ENCODE measurements at places on chromosomes 7 and 10.

- peak; percentile 23 for DNase-seq
These were observed 5.8 kb upstream of the KCNH2 start for GRCh38 chr7:150983893-150984368.

DNA sequence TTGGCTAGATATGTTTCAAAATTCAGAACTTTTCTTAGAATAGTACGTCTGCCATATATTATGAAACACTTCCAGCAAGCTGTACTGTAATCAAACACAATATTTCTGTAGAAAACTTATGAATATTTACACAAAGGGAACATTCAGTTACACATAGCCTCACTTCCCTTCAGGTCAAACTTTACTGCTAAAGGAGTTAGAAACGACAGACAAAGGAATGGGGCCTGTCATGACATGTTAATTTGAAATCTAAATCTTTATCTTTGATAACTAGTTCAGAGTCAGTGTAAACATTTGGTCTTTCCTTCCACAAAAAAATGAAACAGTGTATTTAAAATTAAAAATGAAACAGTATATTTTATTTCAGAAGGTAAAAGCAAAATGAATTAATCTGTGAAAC lies 1.0 kb upstream of the CROT start:
- DNase-seq: no peak

- DNase-seq: no peak
These were observed 149.0 kb upstream of the CDCA7L start for GRCh38 chr7:22094413-22095342.

GRCh38 chr10:84587789-84588188 lies 259.4 kb downstream of the CCSER2 start:
- DNase-seq: no peak

DNA sequence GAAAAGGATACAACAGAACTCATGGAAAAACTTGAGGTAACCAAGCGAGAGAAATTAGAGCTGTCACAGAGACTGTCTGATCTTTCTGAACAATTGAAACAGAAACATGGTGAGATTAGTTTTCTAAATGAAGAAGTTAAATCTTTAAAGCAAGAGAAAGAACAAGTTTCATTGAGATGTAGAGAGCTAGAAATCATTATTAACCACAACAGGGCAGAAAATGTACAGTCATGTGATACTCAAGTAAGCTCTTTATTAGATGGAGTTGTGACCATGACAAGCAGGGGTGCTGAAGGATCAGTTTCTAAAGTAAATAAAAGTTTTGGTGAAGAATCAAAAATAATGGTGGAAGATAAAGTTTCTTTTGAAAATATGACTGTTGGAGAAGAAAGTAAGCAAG lies 62.1 kb downstream of the AKAP9 start:
- no peak for DNase-seq

- no peak for DNase-seq
These were observed 138.4 kb upstream of the NFE2L3 start for GRCh38 chr7:26013551-26014083.

- DNase-seq: no peak
These were observed 102.2 kb downstream of the TCF7L2 start for GRCh38 chr10:113052076-113052830.

DNA sequence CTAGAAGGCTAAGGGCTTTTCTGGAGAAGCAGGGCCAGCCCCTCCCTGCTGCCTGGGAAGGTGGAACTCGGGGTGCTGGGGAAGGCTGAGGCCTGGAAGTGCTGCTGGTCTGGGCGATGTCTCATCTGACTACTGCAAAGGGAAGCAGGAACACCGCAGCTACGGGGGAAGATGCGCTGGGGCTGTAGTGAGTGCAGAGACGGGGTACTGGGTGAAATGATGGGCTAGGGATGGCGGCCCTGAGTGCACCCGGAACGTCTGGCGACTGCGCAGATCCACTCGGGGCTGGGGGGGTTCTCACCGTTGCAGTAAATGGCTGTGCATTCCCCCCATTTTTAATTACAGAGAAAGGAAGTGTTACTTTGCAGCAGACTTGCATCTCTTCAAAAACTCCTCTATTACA lies 195.4 kb upstream of the ADARB2 start:
- DNase-seq: no peak

- peak; percentile 72 for DNase-seq
These were observed 32.7 kb upstream of the NPVF start for GRCh38 chr7:25260862-25261494.

DNA sequence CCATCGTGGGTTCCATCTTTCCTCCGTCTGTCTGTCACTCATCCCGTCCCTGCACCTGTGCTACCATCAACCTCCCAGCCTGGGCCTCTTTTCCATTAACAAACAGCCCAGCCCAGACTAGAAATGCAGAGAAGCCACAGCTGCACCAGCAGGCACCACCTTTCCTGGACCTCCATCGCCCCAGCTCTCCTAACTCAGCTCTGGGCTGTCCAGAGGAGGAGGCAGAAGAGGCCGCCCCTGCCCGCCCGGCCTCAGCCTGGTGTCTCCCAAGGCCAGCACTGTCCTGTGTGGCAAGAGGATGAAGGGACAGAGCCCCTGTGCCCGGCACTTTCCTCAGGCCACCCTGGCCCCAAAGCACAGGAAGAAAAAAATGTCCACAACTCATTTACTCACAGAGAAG lies 225.6 kb downstream of the PTPRN2 start:
- DNase-seq: no peak

- DNase-seq: no peak
These were observed 504.4 kb downstream of the LRMDA start for GRCh38 chr10:75935650-75936400.

DNA sequence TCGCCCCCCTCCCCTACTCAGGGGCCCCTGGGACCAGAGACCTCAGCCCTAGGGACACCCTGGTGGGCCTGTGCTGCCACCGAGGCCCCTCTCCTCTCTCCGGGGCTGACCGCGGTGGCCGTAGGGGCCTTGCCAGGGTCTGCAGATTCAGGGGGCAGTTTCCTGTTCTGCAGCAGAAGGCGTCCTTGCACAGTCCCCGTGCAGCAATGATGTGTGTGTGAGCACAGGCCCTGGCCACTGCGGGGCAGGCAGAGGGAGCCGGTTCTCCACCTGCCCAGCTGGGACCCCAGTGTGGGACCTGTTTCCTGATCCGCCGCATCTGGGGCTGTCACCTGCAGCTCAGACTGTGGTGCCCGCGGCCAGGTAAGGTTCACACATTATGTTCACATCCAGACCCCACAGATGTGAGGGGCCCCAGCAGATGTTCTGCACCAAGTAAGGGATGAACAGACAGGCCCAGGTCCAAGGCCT lies 60.7 kb upstream of the DNAJB6 start:
- DNase-seq: no peak

- peak; percentile 37 for DNase-seq
These were observed 246.7 kb upstream of the CTBP2 start for GRCh38 chr10:125407000-125407502.

DNA sequence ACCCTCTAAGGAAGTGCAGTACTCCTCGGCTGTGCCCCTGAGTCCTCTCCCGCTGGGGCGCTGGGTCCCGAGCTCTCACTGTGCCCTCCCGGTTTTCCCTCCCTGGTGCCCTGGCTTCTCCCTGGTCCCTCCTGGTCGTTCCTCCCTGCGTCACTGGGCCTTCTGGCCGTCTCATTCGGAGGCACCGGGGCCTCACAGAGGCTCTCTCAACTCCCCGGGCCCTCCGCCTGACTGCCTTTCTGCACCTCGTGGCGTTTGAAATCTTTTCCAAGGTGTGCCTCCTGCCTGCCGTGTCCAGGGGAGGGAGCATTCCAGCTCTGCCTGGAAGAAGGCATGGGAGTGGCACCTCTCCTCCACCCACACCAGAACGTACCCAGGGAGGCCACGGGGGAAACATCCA lies 174.3 kb downstream of the TCERG1L start:
- DNase-seq: no peak

DNA sequence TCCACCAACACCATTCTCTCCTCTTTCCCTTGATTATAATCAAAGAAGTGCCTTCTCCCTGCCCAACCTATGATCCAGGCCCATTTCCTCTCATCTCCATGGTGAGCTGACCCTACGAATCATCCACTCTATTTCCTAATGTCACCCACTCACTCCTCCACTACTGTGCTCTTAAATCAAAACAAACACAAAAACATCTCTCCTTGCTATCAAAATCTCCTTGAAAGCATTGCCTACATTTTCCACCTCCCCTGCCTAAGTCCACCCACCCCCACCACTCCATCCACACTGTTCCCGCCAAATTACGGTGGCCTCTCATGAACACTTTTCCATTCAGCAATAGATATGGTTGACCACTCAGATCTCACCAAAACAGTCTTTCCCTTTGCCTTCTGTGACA lies 5.3 kb downstream of the DYDC1 start:
- no peak for DNase-seq

GRCh38 chr10:88110355-88110754 lies 246.9 kb downstream of the PTEN start:
- DNase-seq: peak; percentile 70

DNA sequence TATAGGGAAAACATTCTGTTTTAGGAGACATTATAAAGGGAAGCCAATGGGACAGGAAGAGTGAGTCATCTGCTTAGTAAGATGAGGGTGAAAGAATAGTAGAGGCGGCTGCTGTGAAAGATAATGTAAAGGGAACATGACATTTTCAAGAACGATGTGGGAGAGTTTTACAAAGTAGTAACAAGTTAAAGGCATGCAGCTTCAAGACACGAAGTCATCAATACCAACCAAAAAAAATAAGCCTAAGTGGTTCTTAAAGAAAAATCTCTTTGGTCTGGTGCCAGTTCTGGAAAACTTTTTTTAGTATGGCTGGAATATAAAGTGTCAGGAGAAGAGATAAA lies 6.1 kb downstream of the GSTO1 start:
- peak; percentile 61 for DNase-seq

- peak; percentile 88 for DNase-seq
These were observed 187.2 kb upstream of the CELF2 start for GRCh38 chr10:10830293-10830986.

- no peak for DNase-seq
These were observed 11.9 kb upstream of the TSPAN15 start for GRCh38 chr10:69439350-69439739.

GRCh38 chr10:132764108-132764507 lies 21.8 kb downstream of the NKX6-2 start:
- DNase-seq: no peak

GRCh38 chr7:122438006-122438405 lies 133.5 kb upstream of the FEZF1 start:
- DNase-seq: no peak

DNA sequence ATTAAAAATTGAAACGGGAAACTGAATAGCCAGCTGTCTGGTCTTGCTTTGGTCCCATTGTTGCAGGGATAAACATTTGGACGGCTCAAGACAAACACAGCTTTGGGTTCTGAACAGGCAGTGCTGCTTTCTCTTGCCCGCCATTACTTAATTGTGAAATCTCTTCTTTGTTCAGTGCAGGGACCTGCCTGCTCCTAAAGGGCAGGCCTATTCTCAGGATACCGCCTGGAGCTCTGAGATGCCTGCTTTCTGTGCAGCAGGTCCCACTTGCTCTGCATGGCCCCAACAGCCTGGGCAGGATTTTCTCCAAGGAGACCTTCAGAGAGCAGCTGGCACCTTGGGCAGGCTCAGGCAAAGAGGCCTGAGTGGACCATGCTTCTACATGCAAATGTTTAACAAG lies 237.6 kb downstream of the KCNMA1 start:
- DNase-seq: no peak

DNA sequence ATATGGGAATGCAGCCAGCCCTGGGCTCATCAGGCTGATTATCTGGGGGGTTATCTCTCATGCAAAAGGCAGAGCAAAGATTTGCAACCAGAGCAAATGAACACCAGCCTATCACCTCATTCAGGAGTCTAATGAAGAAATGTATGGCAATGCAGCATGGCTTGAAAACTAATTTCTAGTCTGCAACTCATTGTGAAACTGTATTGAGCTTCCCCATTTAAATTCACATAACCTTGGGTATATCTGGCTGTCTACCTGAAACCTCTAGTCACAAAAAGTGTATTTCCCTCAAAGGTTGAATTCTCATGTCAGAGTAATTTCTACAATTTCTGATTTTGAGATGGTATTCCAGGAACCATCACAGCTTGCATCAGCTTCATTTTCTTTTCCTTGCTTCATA lies 240.0 kb downstream of the SDHAF3 start:
- DNase-seq: no peak

- peak; percentile 58 for DNase-seq
These were observed 44.8 kb downstream of the ZNF800 start for GRCh38 chr7:127347567-127348246.

DNA sequence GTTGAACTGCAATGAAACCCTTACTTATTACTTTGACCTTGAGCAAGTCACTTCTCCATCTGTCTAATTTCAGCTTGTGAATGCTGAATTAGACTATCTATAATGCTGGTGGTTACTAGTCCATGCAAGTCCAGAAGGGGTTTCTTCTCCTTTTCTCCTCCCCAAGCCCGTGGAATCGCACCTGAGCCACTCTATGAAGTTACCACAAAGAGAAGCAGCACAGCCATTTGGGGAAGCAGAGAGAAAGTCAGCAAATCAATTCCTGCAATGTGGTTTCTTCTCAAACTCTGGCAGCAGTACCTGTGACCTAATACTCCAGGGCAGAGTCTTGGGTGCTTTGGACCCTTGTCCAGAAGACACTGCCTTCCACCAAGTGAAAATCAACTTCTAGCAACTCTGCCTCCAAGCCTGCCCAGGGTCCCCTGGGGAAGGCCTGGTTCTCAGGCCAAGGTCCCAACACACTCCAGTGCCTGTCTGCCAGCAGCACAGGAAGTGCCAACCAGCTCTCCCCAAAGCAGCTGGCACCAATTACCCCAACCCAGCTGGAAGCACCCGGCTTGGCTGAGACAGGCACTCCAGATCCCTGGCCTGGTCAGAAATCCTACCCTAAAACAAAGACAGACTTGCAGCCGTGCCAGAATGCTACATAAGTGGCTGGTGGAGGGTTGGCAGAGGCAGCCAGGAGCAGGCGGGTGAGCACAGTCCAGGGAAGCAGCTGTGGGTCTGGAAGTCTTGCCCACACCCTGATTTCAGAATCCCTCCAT lies 200.3 kb downstream of the LSM5 start:
- no peak for DNase-seq

DNA sequence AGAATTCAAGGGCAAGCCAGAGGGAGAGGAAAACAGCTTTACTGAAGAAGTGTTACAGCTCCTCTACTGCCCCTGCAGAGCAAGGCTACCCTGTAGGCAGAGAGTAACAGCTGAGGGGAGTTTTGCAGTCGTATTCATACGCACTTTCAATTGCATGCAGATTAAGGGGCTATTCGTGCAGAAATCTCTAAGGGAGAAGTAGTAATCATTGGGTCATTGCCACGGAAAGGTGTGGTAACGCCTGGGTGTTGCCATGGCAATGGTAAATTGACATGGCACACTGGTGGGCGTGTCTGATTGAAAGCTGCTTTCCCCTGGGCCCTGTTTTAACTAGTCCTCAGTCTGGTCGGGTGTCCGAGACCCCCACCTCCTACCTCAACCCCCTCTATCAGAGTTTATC lies 227.2 kb downstream of the NSUN6 start:
- DNase-seq: no peak
